ENCODE measurements at places on chromosomes 1 and 21. TPM values are rescaled to one million over a fixed set of nuclear protein-coding genes. Genes with fewer than 3 reads are reported as not detected.

GRCh38 chr1:118158924-118159323 lies 26.1 kb downstream of the SPAG17 start:
- H3K4me1 ChIP-seq: no peaks in the 10 kb centered on the region
- H3K36me3 ChIP-seq: no peaks in the 10 kb centered on the region
- H3K27me3 ChIP-seq: no peaks in the 10 kb centered on the region
- H3K4me3 ChIP-seq: no peak overlapping the region

- no peaks in the 10 kb centered on the region for H3K4me1 ChIP-seq
- H3K36me3 ChIP-seq: no peaks in the 10 kb centered on the region
- no peak overlapping the region for H3K27ac ChIP-seq
- no peak for DNase-seq
- H3K27me3 ChIP-seq: no peaks in the 10 kb centered on the region
Observed at GRCh38 chr1:241387216-241387615, 30.2 kb upstream of the RGS7 start.

DNA sequence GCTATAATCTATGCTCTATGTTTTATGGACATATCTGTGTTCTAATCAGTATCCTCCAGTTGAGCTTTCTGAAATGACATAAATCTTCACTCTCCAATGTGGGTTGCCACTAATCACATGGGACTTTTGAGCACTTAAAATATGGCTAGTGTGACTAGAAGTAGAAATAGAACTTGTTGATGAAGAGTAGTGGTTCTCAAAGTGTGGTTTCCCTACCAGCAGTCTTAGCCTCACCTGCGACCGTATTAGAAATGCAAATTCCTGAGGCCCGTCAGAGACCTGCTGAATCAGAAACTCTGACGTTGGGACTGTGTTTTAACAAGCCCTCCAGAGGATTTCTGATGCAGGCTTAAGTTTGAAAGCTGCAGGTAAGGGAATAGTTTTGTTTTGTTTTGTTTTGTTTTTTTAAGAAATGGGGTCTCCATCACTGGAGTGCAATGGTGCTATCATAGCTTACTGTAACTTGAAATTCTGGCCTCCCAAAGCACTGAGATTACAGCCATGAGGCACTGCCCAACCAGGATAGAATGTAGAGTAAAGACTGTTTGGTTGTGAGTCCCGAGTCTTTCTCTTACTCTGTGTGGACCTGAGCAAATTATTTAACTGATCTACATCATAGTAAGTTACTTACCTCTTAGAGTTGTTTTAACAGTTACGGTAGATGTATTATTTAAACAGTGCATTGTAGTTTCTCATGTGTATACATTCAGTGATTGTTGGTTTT lies 21.7 kb downstream of the GLRX2 start:
- no peak overlapping the region for H3K4me3 ChIP-seq
- no peaks in the 10 kb centered on the region for H3K4me1 ChIP-seq
- peaks cover 62% of the 10 kb centered on the region for H3K36me3 ChIP-seq
- DNase-seq: no peak
- H3K27ac ChIP-seq: no peak overlapping the region

- peaks cover 50% of the 10 kb centered on the region for H3K27me3 ChIP-seq
- DNase-seq: peak; percentile 11
- H3K4me1 ChIP-seq: peaks cover 36% of the 10 kb centered on the region
- H3K27ac ChIP-seq: no peak overlapping the region
- no peaks in the 10 kb centered on the region for H3K36me3 ChIP-seq
- H3K4me3 ChIP-seq: peak overlapping the region; percentile 27
Observed at GRCh38 chr1:6178751-6179563, 1.2 kb downstream of the CHD5 start.

DNA sequence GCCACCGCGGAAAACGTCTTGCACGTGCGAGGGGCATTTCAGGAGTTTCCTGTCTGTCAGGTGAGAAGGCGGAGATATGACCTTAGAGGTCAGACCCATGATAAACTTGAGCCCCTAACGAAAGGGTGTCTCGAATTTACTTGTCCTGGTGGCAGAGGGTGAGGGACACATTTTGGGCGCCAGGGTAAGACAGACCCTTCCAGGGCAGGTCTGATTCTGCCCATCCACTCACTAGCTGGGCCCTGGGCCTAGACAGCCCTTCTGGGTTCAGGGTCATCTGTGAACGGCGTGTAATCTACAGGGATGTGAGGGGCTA lies 395 bp upstream of the CSRP1 start:
- DNase-seq: no peak
- H3K27me3 ChIP-seq: no peaks in the 10 kb centered on the region
- peak overlapping the region; percentile 95 for H3K27ac ChIP-seq
- peaks cover 73% of the 10 kb centered on the region for H3K4me1 ChIP-seq
- no peaks in the 10 kb centered on the region for H3K36me3 ChIP-seq
- peak overlapping the region; percentile 73 for H3K4me3 ChIP-seq

- peak overlapping the region; percentile 28 for H3K27ac ChIP-seq
- peak overlapping the region; percentile 78 for H3K4me3 ChIP-seq
- no peaks in the 10 kb centered on the region for H3K27me3 ChIP-seq
- peak; percentile 64 for DNase-seq
- H3K4me1 ChIP-seq: peaks cover 51% of the 10 kb centered on the region
Observed at GRCh38 chr1:52551507-52552235, 1.2 kb downstream of the TUT4 start.

DNA sequence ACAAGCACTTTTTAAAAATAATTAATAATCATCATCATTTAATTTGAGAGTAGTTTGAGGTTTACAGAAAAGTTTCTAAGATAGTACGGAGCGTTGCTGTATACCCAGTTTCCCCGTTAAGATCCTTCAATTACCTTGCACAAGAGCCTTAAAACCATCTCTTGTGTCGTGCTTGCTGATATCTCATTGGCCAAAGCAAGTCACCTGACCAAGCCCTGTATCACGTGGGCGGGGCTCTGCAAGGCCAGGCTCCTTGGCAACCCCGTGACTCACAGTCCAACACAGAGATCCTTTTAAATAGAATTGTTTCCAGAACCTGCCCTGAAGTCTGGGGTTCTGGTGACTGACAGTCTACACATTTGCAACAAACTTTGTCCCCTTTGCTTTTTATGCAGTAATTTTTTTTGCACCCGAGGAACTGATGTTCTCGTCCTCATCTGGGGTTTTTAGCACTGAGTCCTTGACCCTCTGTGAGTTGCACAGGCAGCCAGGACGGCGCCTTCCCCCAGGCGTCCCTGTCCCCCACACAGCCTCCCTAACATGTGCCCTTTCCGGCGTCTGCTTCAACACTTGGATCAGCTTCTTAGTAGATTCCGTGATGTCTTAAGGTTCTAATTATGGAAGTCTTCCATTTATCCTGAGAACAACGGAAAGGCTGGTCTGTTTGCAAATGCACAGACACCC lies 183.3 kb upstream of the TMEM51 start:
- no peak overlapping the region for H3K4me3 ChIP-seq
- DNase-seq: peak; percentile 65
- H3K27me3 ChIP-seq: no peaks in the 10 kb centered on the region
- H3K36me3 ChIP-seq: no peaks in the 10 kb centered on the region

DNA sequence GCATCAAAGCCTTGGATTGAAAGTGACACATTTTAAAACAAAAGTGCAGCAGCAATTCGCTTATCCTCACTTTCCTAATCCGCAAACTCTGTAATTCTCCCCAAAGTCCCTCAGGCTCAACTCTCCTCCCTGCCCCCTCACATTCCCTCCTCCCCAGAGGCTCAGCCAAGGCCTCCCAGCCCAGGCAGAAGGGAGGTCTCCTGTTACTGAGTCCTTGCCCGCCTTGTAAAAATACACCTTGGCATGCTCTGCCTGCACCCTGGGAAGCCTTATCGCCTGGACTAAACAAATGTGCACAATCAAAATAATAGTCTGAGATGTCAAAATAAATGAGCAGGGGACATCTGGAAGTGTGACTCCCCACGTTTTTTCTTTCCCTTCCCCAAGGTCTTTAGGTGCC lies 109.7 kb downstream of the PLXNA2 start:
- no peak overlapping the region for H3K4me3 ChIP-seq
- no peak for DNase-seq
- peaks cover 12% of the 10 kb centered on the region for H3K36me3 ChIP-seq
- peak overlapping the region; percentile 26 for H3K27ac ChIP-seq
- peaks cover 51% of the 10 kb centered on the region for H3K4me1 ChIP-seq

- no peaks in the 10 kb centered on the region for H3K36me3 ChIP-seq
- peaks cover 37% of the 10 kb centered on the region for H3K27me3 ChIP-seq
- H3K4me3 ChIP-seq: no peak overlapping the region
- H3K27ac ChIP-seq: no peak overlapping the region
Observed at GRCh38 chr1:3599816-3600215, 11.5 kb downstream of the MEGF6 start.

DNA sequence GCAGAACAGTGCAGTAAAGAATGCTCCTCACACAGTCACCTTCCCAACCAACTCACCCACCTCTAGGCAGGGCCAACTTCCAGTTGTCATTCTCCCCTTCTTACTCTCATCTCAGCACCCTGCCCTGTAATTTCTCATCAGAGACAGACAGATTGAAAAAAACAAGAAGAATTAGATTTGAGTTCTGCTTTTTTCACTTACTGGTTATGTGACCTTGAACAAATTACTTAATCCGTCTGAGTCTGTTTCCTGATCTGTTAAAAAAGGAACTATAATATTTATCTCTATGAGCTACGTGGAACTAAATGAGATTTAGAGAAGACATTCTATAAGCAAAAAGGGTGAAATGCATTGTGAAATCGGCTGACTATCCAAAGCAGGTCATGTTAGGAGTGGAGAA lies 330.3 kb downstream of the ZNF326 start:
- no peaks in the 10 kb centered on the region for H3K4me1 ChIP-seq
- no peaks in the 10 kb centered on the region for H3K36me3 ChIP-seq
- no peaks in the 10 kb centered on the region for H3K27me3 ChIP-seq

DNA sequence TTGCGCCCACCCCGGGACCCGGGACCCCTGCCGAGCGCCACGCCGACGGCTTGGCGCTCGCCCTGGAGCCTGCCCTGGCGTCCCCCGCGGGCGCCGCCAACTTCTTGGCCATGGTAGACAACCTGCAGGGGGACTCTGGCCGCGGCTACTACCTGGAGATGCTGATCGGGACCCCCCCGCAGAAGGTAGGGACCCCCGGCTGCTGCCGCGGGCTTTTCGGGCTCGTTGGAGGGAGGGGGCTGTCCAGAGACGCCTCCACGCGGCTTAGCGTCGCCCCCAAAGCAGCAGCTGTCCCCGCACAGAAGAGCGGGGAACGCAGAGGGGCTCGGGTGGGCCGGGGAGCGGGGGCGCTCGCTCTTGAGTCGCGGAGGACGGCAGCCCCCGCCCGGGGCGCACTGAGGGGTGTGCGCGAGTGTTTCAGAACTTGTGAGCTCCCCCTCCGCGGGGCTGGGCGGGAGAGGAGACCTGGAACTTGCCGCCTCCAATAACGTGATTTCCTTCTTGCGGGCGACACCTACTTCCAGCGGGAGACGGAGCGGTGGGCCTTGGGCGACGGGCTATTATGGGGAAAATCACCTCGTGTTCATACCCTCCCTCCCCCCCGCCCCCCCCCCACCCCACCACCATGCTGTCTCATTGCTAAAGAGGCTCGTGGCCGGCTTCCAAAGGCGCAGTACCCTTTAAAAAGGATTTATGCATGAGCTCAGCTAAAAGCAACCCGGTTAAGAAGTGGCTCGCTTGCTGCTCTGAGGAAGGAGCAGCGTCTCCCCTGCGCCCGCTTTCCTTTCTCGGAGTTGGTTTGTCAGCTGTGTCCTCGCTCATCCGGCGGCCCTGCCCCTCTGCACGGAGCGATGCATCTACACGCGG lies 664 bp downstream of the BACE2 start:
- peak overlapping the region; percentile 84 for H3K4me3 ChIP-seq
- peaks cover 20% of the 10 kb centered on the region for H3K27me3 ChIP-seq
- H3K4me1 ChIP-seq: peaks cover 64% of the 10 kb centered on the region

- no peak overlapping the region for H3K4me3 ChIP-seq
- DNase-seq: no peak
- H3K27ac ChIP-seq: no peak overlapping the region
- peaks cover 4% of the 10 kb centered on the region for H3K36me3 ChIP-seq
- no peaks in the 10 kb centered on the region for H3K4me1 ChIP-seq
Observed at GRCh38 chr1:93502571-93502970, 54.7 kb downstream of the FNBP1L start.

DNA sequence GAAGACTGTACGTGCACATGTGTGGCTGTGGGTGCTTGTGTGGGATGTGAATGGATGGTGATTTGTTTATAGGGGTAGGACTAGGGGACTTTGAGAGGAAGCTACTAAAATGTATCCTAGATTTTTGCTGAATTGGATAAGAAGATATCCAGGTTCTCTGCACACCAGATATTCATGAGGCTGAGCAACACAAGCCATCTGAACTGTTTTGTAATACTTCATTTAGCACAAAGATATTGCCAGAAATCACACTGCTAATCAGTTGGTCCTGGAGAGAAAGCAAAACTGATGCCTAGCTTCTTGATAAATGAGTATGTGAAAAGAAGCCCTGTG lies 135.3 kb downstream of the NOS1AP start:
- H3K36me3 ChIP-seq: no peaks in the 10 kb centered on the region
- DNase-seq: no peak
- no peaks in the 10 kb centered on the region for H3K27me3 ChIP-seq
- no peak overlapping the region for H3K27ac ChIP-seq

DNA sequence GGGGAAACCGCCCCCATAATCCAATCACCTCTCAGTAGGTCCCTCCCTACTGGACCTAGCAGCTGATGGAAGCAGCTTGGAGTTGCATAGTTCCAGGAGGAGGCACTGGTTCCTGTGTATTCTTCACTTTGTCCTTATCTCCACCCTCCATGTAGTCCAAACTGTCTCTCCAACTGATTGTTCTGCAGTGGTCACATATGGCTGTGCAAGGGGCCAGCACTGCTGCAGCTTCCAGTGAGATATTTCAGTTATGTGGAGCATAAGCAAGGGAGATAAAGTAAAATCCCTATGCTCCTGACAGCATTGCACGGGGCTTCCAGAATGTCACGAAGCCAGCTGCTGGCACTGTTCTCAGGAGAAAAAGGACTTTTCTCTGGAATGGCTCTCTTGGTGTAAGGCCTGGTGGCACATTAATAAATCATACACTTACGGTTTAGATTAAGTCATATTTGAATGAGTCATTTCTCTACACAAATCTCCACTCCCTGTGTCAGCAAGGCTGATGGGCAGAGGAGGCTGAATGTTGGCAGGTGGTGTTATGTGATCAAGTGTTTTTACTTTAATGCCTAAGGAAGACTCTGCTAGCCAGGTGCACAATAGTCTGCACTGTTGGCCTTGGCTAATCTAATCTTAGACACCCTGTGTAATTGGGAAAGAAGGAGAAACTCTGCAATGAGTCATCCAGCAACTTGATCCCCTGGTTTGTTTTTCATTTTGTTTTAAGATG lies 93.4 kb downstream of the KCNK1 start:
- peak; percentile 75 for DNase-seq
- H3K27ac ChIP-seq: peak overlapping the region; percentile 83
- peaks cover 18% of the 10 kb centered on the region for H3K4me1 ChIP-seq

- H3K36me3 ChIP-seq: peaks cover 3% of the 10 kb centered on the region
- H3K4me3 ChIP-seq: no peak overlapping the region
- H3K4me1 ChIP-seq: no peaks in the 10 kb centered on the region
Observed at GRCh38 chr1:173925306-173926242, 8.4 kb upstream of the SERPINC1 start.

- no peaks in the 10 kb centered on the region for H3K36me3 ChIP-seq
- DNase-seq: peak; percentile 45
- no peaks in the 10 kb centered on the region for H3K4me1 ChIP-seq
- H3K4me3 ChIP-seq: no peak overlapping the region
- no peaks in the 10 kb centered on the region for H3K27me3 ChIP-seq
- no peak overlapping the region for H3K27ac ChIP-seq
Observed at GRCh38 chr1:112797224-112797623, 82.1 kb upstream of the PPM1J start.

The AVPR1B gene
- total RNA-seq: 1.3 TPM

The ERO1B gene
- 32.7 TPM for total RNA-seq

The RBP7 gene
- 3.5 TPM for total RNA-seq

The AGTRAP gene
- total RNA-seq: 76.3 TPM

The RHOU gene
- total RNA-seq: 27.4 TPM

The AMY1A gene
- not detected for total RNA-seq

The EYA3 gene
- 17.4 TPM for total RNA-seq

The C1orf185 gene
- not detected for total RNA-seq

The GJA8 gene
- total RNA-seq: not detected

The ALX3 gene
- total RNA-seq: not detected

Data from stomach (tissue), 19 donors.